ENCODE measurements at places on chromosomes 2 and 18. TPM values are rescaled to one million over a fixed set of nuclear protein-coding genes. Genes with fewer than 3 reads are reported as not detected.

DNA sequence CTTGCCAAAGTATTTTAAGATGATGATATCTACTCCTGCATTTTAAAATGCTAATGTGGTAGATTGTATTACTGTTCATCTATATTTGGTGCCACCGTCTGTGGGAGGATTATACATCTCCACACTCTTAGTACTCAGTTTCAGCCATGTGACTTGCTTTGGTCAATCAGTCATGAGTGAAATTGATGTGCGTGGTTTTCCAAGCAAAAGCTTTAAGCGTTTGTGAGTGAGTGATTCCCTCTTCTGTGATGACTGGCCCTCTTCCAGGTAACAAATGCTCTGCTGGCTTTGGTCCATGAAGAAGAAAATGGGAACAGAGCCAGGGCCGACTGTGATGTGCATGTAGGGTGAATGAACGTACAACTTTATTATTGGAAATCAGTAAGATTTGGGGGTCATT, 330.4 kb downstream of the LPIN1 start:
- no peaks in the 10 kb centered on the region for H3K4me1 ChIP-seq
- no peak overlapping the region for H3K4me3 ChIP-seq
- DNase-seq, result no peak
- no peak overlapping the region for H3K27ac ChIP-seq
- no peaks in the 10 kb centered on the region for H3K27me3 ChIP-seq

GRCh38 chr2:213152065-213152794, 818 bp upstream of the IKZF2 start:
- H3K27ac ChIP-seq, result peak overlapping the region; percentile 95
- peak overlapping the region; percentile 97 for H3K4me3 ChIP-seq
- DNase-seq, result peak; percentile 7
- H3K36me3 ChIP-seq, result no peaks in the 10 kb centered on the region
- H3K4me1 ChIP-seq, result peaks cover 37% of the 10 kb centered on the region

GRCh38 chr18:56936457-56936856, 210.4 kb upstream of the BOD1L2 start:
- H3K27ac ChIP-seq, result no peak overlapping the region
- H3K4me3 ChIP-seq, result no peak overlapping the region
- H3K27me3 ChIP-seq, result no peaks in the 10 kb centered on the region
- H3K36me3 ChIP-seq, result peaks cover 8% of the 10 kb centered on the region

DNA sequence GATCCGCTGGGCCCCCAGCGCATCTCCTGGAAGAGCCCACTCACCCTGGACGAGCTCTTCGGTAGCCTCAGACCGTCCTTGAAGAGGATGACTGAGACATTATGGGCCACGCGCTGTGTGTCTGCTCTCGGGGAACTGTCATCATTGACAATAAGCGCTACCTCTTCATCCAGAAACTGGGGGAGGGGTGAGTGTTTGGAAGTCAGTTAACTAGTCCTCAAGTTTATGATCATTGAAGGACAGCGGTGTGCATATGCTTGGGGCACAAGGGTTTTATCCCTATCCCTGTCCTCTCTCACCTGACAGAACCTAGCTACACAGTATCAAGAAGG, 586 bp downstream of the STK16 start:
- no peak for DNase-seq
- peak overlapping the region; percentile 92 for H3K27ac ChIP-seq
- H3K27me3 ChIP-seq, result no peaks in the 10 kb centered on the region

DPYSL5 gene
- total RNA-seq, result not detected

GRCh38 chr2:24225499-24226242, 50.8 kb downstream of the FAM228A start:
- no peak overlapping the region for H3K4me3 ChIP-seq
- DNase-seq, result no peak
- peaks cover 9% of the 10 kb centered on the region for H3K36me3 ChIP-seq
- no peak overlapping the region for H3K27ac ChIP-seq
- no peaks in the 10 kb centered on the region for H3K27me3 ChIP-seq

MOGAT1 gene
- not detected for total RNA-seq

GRCh38 chr2:75076088-75076487, 117.6 kb downstream of the POLE4 start:
- H3K27ac ChIP-seq, result no peak overlapping the region
- no peak overlapping the region for H3K4me3 ChIP-seq
- H3K27me3 ChIP-seq, result no peaks in the 10 kb centered on the region
- no peaks in the 10 kb centered on the region for H3K36me3 ChIP-seq

DNA sequence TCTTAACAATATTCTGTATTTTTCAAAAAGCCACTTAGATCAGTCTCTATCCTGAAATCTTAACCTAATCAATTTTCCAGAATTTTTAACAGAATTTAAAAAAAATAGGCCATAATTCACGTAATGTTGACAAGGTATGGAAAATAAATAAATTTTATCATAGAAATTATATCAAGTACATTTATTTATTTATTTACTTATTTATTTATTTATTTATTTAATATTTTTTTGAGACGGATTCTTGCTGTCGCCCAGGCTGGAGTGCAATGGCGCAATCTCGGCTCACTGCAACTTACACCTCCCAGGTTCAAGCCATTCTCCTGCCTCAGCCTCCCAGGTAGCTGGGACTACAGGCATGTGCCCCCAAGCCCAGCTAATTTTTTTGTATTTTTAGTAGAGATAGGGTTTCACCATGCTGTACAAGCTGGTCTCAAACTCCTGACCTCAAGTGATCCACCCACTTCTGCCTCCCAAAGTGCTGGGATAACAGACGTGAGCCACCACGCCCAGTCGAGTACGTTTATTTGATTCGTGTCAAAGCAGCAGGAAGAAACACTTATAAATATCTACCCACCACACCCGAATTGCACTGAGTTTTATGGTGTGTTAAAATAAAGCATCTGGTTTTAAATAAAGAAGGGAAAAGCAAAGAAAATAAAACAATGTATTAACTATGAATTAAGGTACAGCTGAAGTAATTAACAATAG, 60.1 kb downstream of the DSC3 start:
- H3K4me3 ChIP-seq, result no peak overlapping the region
- H3K4me1 ChIP-seq, result no peaks in the 10 kb centered on the region
- no peaks in the 10 kb centered on the region for H3K27me3 ChIP-seq
- H3K36me3 ChIP-seq, result no peaks in the 10 kb centered on the region
- DNase-seq, result no peak
- H3K27ac ChIP-seq, result no peak overlapping the region

ARHGAP25 gene
- total RNA-seq, result 14.5 TPM

- H3K36me3 ChIP-seq, result no peaks in the 10 kb centered on the region
- DNase-seq, result no peak
- H3K4me1 ChIP-seq, result no peaks in the 10 kb centered on the region
- H3K4me3 ChIP-seq, result no peak overlapping the region
Measured at GRCh38 chr2:180890781-180891180, 89.6 kb upstream of the UBE2E3 start.

DNA sequence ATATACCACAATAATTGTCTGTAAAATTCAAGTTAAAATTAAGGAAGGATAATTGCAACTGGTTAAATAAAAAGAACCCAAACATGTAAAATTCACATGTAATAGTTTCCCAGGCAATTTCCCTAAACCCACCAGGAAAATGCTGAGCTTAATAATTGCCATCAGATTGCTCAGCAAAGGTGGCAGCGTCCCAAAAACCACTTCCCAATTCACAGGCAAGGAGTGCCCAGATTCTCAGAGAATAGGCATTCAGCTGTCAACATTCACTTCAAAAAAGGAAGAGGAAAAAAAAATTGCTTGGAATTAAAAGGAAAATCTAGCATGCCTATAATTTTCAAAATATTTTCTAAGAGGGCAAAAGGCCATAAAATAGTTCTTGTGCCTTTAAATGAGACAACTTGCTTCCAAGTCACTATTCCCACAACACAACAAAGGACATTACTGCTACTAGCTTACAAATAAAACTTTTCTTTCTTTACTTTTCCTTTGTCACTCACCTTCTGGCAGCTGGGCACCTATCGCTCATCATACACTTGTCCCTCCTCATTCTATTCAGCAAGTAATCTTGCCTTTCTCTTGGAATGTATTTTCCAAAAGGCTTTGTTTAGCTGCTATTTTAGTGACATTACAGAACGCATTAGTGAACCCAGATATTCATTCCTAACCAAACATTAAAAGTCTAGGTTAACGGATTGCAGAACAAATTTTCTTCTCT, 15.2 kb downstream of the SRBD1 start:
- no peaks in the 10 kb centered on the region for H3K27me3 ChIP-seq
- DNase-seq, result peak; percentile 52

GRCh38 chr2:6394276-6394675, 471.4 kb downstream of the CMPK2 start:
- H3K27me3 ChIP-seq, result no peaks in the 10 kb centered on the region
- no peak overlapping the region for H3K27ac ChIP-seq
- H3K36me3 ChIP-seq, result no peaks in the 10 kb centered on the region
- no peak for DNase-seq
- no peaks in the 10 kb centered on the region for H3K4me1 ChIP-seq

DNA sequence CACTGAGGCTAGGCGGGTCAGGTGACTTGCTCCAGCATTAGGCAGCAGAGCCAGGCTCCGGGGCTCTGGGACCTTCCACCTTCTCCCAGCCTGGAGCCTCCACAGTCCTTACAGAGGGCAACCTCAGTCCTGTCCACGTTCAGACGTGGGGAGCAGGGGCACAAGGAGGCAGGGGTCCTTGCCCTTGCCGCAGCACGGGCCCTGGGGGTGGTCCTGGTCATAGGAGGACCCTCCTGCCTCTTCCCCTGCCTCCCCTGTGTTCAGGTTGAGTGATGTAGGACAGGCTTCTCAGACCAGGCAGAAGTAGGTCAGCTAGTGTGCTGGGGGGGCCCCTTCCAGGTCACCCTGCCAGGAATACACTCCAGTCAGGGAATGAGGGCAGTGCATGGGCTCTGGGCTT, 5.4 kb upstream of the ARHGEF4 start:
- H3K4me1 ChIP-seq, result no peaks in the 10 kb centered on the region
- no peak for DNase-seq
- H3K36me3 ChIP-seq, result no peaks in the 10 kb centered on the region
- H3K4me3 ChIP-seq, result no peak overlapping the region
- no peaks in the 10 kb centered on the region for H3K27me3 ChIP-seq
- H3K27ac ChIP-seq, result no peak overlapping the region

WDCP gene
- 21.3 TPM for total RNA-seq

ARID5A gene
- 231 TPM for total RNA-seq

COBLL1 gene
- 64.6 TPM for total RNA-seq

- H3K4me1 ChIP-seq, result peaks cover 16% of the 10 kb centered on the region
- H3K27me3 ChIP-seq, result no peaks in the 10 kb centered on the region
- H3K36me3 ChIP-seq, result no peaks in the 10 kb centered on the region
- H3K27ac ChIP-seq, result peak overlapping the region; percentile 15
Measured at GRCh38 chr2:25339211-25339674, 2.5 kb downstream of the DNMT3A start.

DNA sequence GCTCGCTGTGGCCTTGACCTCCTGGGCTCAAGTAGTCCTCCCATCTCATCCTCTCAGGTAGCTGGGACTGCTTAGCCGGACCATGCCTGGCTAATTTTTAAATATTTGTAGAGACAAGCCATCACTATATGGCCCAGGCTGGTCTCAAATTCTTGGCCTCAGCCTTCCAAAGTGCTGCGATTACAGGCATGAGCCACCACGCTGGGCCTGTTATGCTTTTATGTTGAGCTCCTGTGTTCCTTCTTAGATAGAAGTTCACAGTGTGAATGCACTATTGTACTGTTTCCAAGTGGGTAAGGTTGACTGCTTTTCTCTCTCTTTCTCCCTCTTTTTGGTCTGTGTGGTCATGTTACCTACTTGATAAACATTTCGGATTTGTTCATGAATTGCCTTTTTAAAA, 61.9 kb downstream of the SMCHD1 start:
- no peak overlapping the region for H3K4me3 ChIP-seq
- H3K27me3 ChIP-seq, result no peaks in the 10 kb centered on the region
- H3K4me1 ChIP-seq, result peaks cover 13% of the 10 kb centered on the region

DNA sequence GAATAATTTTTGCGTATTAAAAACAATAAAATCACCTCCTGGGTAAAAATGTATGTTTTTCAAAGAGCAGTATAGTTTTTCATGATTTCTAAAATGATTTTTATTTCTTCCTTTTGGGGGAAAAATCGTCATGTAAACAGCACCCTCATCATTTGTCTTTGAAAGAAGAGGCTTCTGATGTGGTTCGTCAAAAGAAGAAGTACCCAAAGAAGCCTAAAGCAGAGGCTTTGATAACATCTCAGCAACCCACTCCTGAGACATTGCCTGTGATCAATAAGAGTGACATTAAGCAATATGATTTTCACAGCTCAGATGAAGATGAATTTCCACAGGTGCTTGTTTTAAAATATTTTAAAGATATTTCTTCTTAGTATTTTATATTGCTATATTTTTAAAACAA, 110.2 kb upstream of the KIF5C start:
- H3K27me3 ChIP-seq, result no peaks in the 10 kb centered on the region
- no peaks in the 10 kb centered on the region for H3K4me1 ChIP-seq
- no peak overlapping the region for H3K4me3 ChIP-seq
- H3K36me3 ChIP-seq, result no peaks in the 10 kb centered on the region

ANKMY1 gene
- 20.0 TPM for total RNA-seq

- DNase-seq, result no peak
- no peak overlapping the region for H3K4me3 ChIP-seq
- no peak overlapping the region for H3K27ac ChIP-seq
- H3K36me3 ChIP-seq, result no peaks in the 10 kb centered on the region
- no peaks in the 10 kb centered on the region for H3K27me3 ChIP-seq
Measured at GRCh38 chr2:220756653-220757052, 815.5 kb downstream of the EPHA4 start.

DNA sequence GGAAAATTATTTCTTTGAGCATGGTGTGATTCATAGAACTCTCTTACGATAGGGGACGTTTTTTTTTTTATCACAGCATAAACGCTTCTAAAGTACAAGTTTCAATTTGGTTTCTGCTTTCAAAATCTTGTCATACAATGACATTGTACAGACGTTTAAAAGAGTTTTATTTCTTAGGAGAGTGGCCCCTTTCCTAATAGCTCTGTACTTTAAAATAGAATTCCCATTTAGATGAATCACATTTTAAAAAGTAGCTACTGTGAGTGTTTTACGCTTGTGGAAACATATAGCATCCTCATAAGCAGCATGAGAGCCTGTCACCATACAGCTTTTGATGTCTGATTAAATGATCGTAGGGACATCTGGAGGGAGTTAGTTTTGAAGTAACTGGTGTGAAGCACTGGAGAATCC, 510.9 kb downstream of the PARD3B start:
- H3K27me3 ChIP-seq, result no peaks in the 10 kb centered on the region
- no peaks in the 10 kb centered on the region for H3K4me1 ChIP-seq
- no peak for DNase-seq
- H3K4me3 ChIP-seq, result no peak overlapping the region

LOXHD1 gene
- 0.27 TPM for total RNA-seq

- no peaks in the 10 kb centered on the region for H3K27me3 ChIP-seq
- H3K36me3 ChIP-seq, result no peaks in the 10 kb centered on the region
- DNase-seq, result no peak
- H3K4me1 ChIP-seq, result no peaks in the 10 kb centered on the region
Measured at GRCh38 chr2:64342195-64343099, 111.5 kb upstream of the LGALSL start.

ALKAL2 gene
- total RNA-seq, result 11.3 TPM

DYNAP gene
- not detected for total RNA-seq

LAMA1 gene
- not detected for total RNA-seq

PPIG gene
- 30.9 TPM for total RNA-seq

DNA sequence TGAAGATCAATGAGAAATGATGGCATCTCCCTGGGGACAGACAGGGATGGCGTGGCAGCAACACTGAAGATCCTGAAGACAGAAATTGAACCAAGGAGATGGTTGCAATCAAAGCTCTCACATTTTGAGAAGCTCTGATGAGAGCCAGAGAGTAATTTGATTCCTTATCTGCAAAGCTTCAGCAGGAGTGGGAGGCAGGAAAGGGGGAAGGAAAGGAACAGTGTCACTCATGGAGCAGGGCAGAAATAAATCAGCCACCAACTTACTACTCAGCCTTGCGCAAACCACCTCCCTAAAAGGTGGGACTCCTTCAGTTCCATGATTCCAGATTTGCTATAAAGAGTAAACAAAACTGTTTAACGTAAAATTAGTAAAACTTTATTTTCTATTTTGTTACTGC, 119.2 kb downstream of the CACNB4 start:
- DNase-seq, result no peak
- H3K27ac ChIP-seq, result no peak overlapping the region
- no peaks in the 10 kb centered on the region for H3K4me1 ChIP-seq

ATRAID gene
- 90.0 TPM for total RNA-seq

All from thoracic aorta (tissue), 2 donors.